Epithelial cell of umbilical artery (primary cell): ENCODE measurements at places on chromosomes 13 and 19. TPM values are rescaled to one million over a fixed set of nuclear protein-coding genes. Genes with fewer than 3 reads are reported as not detected.

Gene DUS3L
- 29.2 and 35.0 TPM in 2 replicates for total RNA-seq

Gene ACP7
- under 0.01 TPM in 1 of 2 replicates, not detected in the other for total RNA-seq

Gene GPR18
- total RNA-seq, result not detected in 2 replicates

Gene PSG3
- total RNA-seq, result not detected in 2 replicates

Gene BRSK1
- 0.61 and 0.65 TPM in 2 replicates for total RNA-seq

Gene FCER2
- total RNA-seq, result not detected in 2 replicates

Gene SLC35E1
- 12.6 and 14.9 TPM in 2 replicates for total RNA-seq

Gene MKNK2
- 72.4 and 92.7 TPM in 2 replicates for total RNA-seq

Gene FAM32A
- 118 and 152 TPM in 2 replicates for total RNA-seq

Gene WDR88
- not detected in 2 replicates for total RNA-seq

Gene LRP3
- total RNA-seq, result 11.6 and 14.6 TPM in 2 replicates

Gene RNF225
- not detected in 2 replicates for total RNA-seq

Gene FXYD5
- 16.2 and 17.0 TPM in 2 replicates for total RNA-seq

Gene SELENOW
- 349 and 480 TPM in 2 replicates for total RNA-seq

Gene APOC4
- not detected in 2 replicates for total RNA-seq

Gene PDE4C
- 0.15 TPM in 1 of 2 replicates, not detected in the other for total RNA-seq

Gene PRTN3
- total RNA-seq, result not detected in 2 replicates

Gene CGB5
- 0.65 TPM in 1 of 2 replicates, not detected in the other for total RNA-seq

Gene GIPR
- total RNA-seq, result 0.15 TPM in 1 of 2 replicates, not detected in the other

Gene NLRP7
- not detected in 2 replicates for total RNA-seq

Gene LGALS4
- not detected in 2 replicates for total RNA-seq

Gene ZNF837
- 1.2 and 2.9 TPM in 2 replicates for total RNA-seq

Gene OR7C1
- total RNA-seq, result not detected in 2 replicates

Gene LYL1
- 99.7 and 105 TPM in 2 replicates for total RNA-seq

Gene CDX2
- total RNA-seq, result not detected in 2 replicates

Gene SULT2A1
- total RNA-seq, result not detected in 2 replicates

Gene KCTD4
- not detected in 2 replicates for total RNA-seq

Gene RYR1
- total RNA-seq, result under 0.01 and 0.61 TPM in 2 replicates

Gene CGB8
- total RNA-seq, result not detected in 2 replicates

Gene PAN3
- total RNA-seq, result 14.3 and 16.3 TPM in 2 replicates

Gene TMPRSS9
- not detected in 2 replicates for total RNA-seq

Gene IFI30
- total RNA-seq, result 3.3 TPM in 1 of 2 replicates, not detected in the other

Gene SCN1B
- 2.9 and 3.5 TPM in 2 replicates for total RNA-seq

Gene FREM2
- not detected in 2 replicates for total RNA-seq

Gene RNF6
- 50.2 and 50.7 TPM in 2 replicates for total RNA-seq

Gene ASPDH
- total RNA-seq, result not detected in 2 replicates

Gene SIGLECL1
- not detected in 2 replicates for total RNA-seq

Gene UBE2L5
- total RNA-seq, result not detected in 2 replicates

Gene ZNF8
- 3.3 and 3.6 TPM in 2 replicates for total RNA-seq

Gene TNNI3
- total RNA-seq, result not detected in 2 replicates

Gene PROZ
- not detected in 2 replicates for total RNA-seq

Gene LIM2
- not detected in 2 replicates for total RNA-seq
